ENCODE measurements at places on chromosomes 4 and X. TPM values are rescaled to one million over a fixed set of nuclear protein-coding genes. Genes with fewer than 3 reads are reported as not detected.

Gene TMPRSS11D
- not detected for total RNA-seq

Gene ARMCX1
- total RNA-seq, result 36.3 TPM

Gene F8A3
- 2.3 TPM for total RNA-seq

Gene TRAM1L1
- total RNA-seq, result 1.9 TPM

Gene CD40LG
- total RNA-seq, result not detected

Gene NHS
- total RNA-seq, result 5.3 TPM

Gene MAGEA1
- total RNA-seq, result not detected

Gene GLRA2
- total RNA-seq, result not detected

Gene CT45A1
- not detected for total RNA-seq

Gene GK
- total RNA-seq, result 30.4 TPM

Gene FATE1
- total RNA-seq, result not detected

Gene SEC31A
- 403 TPM for total RNA-seq

Gene PNMA6A
- 0.29 TPM for total RNA-seq

Gene SHROOM3
- total RNA-seq, result 7.9 TPM

Gene RNF212
- total RNA-seq, result 0.72 TPM

Gene HSFX3
- total RNA-seq, result not detected

Gene STOX2
- total RNA-seq, result 0.57 TPM

Gene FAM241A
- total RNA-seq, result 0.88 TPM

Gene FREM3
- under 0.01 TPM for total RNA-seq

Gene RRH
- total RNA-seq, result 0.14 TPM

Gene RASL11B
- total RNA-seq, result not detected

Gene VGLL1
- total RNA-seq, result not detected

Gene TTC29
- total RNA-seq, result 3.1 TPM

Gene ATP1B4
- not detected for total RNA-seq

Gene GPR119
- total RNA-seq, result not detected

Gene PAK3
- total RNA-seq, result 2.2 TPM

Gene ANOS1
- 1.1 TPM for total RNA-seq

Gene TMSB15B
- total RNA-seq, result 0.57 TPM
